Glutamatergic neuron (in vitro differentiated cells): ENCODE measurements at places on chromosomes 12 and 14. TPM values are rescaled to one million over a fixed set of nuclear protein-coding genes. Genes with fewer than 3 reads are reported as not detected.

- DNase-seq = no peak
Measured at GRCh38 chr12:93879476-93880421, 202.6 kb downstream of the CRADD start.

DNA sequence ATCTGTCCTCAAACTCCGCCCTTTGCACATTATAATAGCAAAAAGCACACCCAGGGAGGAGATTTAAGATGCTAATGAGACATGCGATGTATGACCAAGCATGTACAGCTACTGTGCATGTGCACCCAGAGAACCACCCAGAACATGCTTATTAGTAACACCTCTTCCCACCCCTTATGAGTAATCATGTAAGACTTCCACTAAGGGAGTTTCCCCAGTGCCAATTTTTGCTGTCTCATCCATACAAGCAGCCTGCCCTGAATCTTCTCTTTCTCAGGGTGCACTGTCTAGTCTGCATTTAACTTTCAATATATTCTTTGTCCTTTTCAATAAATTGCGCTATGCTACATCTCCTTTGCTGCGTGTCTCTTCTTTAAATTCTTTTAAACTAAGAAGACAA is 830.0 kb upstream of the NOVA1 start:
- DNase-seq = no peak

SIX6 gene
- total RNA-seq = not detected

DNA sequence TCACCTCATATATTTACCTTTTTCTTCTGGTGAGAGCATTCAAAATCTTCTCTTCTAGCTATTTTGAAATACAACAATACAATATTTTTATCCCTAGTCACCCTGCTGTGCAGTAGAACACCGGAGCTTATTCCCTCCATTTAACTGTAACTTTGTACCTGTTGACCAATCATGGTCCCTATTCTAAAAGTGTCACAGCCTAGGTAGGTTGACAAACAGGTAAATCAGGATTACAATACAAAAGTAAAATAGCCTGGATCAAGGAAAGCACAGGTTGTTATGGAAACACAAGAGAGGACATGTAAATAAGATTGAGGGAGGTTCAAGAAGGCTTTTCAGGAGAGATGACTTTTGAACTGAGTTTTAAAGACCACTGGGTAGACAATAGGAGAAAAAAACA is 670.9 kb downstream of the DIO2 start:
- DNase-seq = no peak

DNA sequence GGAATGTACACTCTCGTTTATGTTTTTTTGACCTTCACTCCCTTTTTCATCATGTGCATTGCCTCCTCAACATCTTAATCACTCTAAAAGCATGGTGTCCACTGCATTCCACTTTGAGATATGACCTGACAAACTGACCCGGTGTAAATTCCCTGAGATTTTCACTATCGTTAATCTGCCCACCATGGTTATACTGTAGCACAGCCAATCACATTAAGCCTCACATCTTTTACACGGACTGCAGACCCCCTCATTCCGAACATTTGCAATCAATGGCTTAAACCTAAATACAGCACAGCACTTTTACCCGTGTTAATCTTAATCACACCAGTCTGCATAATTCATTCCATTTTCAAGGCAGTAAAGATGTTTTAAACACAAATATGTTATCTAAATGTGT is 2.4 kb downstream of the RERG start:
- no peak for DNase-seq

- no peak for DNase-seq
Measured at GRCh38 chr14:58104808-58105207, 47.2 kb downstream of the ARMH4 start.

TAS2R8 gene
- total RNA-seq = not detected

DNA sequence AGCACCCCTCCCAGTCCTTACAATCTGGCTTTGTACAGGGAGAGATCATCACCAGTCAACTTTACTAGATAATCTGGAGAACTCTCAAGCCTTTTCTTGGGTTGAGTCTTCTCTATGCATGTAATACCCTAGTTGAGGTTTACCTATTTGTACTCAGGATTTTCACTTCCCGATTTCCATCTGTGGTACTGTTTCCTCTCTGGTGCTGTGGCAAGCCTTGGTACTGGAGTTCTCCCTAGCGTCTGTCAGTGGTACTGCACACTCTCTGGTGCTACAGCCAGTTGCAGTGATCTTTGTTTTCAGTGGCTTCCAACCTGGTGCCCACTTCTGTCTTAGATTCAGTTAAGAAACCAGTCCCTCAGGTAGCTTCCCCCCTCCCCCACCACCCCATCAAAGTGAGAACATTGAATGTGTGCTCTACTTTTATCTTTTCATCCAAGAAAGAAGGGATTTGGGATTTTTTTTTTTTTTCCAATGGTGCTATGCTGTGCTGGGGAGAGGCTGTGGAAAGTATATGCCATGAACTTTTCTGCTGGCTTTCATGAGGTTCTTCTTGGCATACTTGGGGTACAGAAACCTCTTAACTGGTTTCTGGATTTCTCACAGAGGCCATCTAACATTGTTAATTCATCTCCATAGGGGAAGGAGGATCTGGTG is 69.4 kb upstream of the EVL start:
- DNase-seq = peak; percentile 77

- no peak for DNase-seq
Measured at GRCh38 chr12:103928682-103929045, 1.5 kb upstream of the HSP90B1 start.

GRCh38 chr14:72452774-72453173 is 441.1 kb downstream of the DPF3 start:
- DNase-seq = no peak

DNA sequence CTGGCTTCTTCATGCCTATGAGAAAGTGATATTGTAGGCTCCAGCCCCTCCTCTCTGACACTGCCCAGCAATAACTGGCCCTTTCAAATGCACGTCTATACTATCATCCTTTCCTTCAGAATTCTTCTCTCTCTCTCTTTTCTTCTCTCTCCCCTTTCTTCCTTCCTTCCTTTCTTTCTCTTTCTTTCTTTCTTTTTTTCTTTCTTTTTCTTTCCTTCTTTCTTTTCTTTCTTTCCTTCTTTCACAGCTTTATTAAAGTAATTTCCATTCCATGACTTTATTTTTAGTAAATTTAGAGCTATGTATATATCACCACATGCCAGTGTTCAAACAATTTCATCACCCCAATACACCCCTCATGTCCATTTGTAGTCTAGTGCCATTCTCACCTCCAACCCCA is 302.1 kb downstream of the RPAP3 start:
- DNase-seq = no peak

- DNase-seq = no peak
Measured at GRCh38 chr12:132217800-132218526, 73.7 kb downstream of the NOC4L start.

PTHLH gene
- 1.1 TPM for total RNA-seq

DNA sequence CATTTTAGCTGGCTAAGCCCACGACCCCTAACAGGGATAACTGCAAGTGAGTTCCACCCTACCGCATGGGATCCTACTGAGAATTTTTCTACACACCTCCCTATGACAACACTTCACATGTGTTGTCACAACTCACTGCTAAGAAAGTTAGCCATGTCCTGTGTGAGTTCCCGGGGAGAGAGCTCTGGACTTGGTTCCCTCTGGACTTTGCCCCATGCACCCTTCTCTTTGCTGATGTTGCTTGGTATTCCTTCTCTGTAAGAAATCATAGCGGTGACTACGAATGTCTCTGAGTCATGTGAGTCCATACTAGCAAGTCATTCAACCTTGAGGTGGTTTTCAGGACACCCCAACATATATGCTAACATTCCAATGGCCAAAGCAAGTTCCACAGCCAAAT is 9.5 kb upstream of the CDKN3 start:
- no peak for DNase-seq

DNA sequence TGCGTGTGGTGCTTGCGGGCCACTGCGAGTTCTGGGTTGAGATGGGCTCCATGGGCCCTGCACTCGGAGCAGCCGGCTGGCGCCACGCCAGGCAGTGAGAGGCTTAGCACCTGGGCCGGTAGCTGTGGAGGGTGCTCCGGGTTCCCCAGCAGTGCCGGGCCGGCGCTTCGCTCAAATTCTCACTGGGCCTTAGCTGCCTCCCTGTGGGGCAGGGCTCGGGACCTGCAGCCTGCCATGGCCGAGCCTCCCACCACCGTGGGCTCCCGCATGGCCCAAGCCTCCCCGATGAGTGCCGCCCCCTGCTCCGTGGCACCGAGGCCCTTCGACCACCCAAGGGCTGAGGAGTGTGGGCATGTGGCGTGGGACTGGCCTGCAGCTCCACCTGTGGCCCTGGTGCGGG is 375.7 kb downstream of the NELL2 start:
- no peak for DNase-seq

DNA sequence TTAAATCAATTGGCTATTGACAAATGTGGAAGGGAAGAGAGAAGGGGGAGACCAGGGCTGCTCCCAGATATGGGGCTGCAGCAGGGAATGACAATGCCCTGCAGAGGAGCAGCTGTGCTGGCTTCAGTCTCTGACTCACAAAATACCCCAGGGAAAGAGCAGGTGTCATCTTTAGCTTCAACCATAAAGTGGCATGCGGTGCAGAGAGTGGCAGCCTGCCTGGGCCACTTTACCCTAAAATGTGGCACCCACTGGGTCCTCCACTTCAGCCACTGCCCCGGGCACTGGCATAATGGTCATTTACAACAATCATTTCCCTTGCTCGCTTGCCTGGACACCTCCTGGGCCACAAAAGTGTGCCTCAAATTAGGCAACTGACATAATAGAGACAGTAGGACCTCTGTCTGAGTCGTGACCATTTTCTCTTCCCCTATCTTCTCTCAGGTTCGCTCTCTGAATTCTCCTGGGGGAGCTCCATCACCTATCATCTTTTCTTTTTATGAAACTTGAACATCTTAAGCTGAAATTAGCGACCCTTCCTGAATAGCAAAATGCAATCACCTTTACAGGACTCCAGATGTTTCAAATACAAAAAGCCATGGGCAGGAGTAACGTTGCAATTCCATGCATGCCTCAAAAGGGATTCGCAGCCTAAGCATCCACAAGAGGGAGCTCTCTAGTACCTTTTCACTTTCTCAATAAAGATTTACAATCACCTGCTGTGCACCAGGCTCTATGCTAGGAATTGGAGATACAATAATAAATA is 179.9 kb upstream of the ATF7IP start:
- peak; percentile 49 for DNase-seq

DNA sequence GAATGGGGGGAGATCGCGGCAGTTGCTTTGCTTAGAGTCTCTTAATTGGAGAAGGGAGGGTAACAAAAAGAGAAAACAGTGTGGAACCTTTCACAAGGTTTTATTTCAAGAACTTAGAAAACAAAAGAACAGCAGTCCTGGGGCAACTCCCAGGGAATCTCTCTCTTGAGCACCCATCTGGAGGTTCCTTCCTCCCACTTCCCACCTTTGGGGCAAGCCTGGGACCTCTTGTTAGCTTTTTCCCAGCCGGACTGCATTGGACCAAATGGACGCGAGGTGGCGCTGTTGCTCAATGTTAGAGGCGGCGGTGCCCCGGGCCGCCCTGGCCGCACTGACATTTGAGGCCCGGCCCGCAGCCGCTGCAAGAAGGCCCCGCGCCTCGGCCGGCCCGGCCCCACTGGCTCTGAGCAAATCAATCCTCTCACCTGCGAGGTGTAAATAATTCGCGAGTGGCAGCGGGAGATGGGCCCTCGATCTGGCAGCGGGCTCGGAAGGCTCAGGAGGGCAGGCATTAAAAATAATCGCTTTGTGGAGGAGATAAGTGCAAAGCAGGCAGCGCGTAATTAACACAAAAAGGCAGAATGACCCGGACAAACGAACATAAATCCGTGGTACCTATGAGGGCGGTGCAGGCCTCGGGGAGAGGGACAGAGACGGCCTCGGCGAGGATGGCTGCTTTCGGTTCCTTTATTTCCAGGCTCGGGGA is 2.8 kb upstream of the HOXC8 start:
- DNase-seq = peak; percentile 91

KRT74 gene
- total RNA-seq = not detected

- DNase-seq = no peak
Measured at GRCh38 chr14:98077176-98077575, 1194.8 kb downstream of the BCL11B start.

STAC3 gene
- total RNA-seq = 12.1 TPM

DNA sequence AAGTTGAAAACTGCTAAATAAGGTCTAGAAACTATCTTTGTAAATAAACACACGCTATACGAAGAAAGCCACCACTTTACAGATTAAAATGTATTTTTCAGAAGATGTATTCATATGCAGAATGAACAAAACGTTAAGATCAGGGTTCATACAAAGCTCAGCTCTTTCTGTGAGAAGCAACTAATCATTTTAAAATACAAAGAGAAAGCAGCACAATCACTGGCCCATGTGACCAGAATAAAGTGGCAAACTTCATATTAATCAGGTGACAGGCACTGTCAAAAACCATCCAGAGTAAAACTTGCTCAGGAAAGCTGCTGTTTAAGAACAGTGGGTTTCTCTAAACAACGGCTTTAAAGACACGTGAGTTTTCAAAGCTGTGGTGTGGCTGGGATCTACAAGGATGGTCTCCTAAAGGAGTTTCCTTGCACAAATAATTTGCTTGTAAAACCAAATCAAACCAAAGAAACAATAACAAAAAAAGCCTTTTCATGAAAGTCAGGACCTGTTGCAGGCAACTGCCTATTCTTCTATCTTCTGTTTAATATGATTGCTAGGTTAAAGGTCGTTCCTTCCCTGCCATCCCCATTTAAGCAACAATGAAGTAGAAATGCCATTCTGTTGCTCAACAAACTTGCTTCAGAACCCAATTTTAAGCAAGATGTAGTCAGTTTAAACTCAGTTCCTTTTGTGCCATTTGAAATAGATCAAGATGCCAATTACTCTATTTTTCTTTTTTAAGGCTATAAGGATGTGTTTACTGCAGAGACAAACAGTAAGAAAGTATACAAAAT is 22.3 kb downstream of the SEL1L start:
- no peak for DNase-seq

GRCh38 chr14:50961605-50962221 is 17.4 kb upstream of the PYGL start:
- no peak for DNase-seq

DNA sequence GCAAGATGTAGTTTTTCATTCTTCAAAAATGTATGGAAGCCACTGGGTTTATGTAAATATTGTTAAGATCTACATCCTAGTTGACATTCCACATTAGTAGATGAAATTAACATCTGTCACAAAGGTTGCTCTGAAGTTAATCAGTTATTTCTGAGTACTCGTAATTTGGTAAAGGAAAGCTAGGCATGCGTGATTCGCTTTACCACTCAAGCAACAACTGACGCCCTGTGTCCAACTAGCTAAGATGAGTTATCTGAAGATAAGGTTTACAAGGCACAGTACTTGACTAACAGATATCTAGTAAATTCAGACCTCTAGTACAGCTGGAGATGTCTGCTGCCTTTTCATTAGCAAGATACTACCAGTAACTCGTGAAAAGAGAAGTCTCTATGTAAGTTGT is 14.1 kb downstream of the PRKD1 start:
- DNase-seq = no peak

- DNase-seq = no peak
Measured at GRCh38 chr14:89833120-89833532, 121.4 kb downstream of the EFCAB11 start.

GRCh38 chr14:37263656-37264236 is 66.0 kb downstream of the MIPOL1 start:
- DNase-seq = no peak

- no peak for DNase-seq
Measured at GRCh38 chr14:54116198-54116885, 159.7 kb upstream of the BMP4 start.
